ENCODE measurements at places on chromosomes 12 and 14.

GRCh38 chr12:14618983-14619382 lies 51.3 kb upstream of the PLBD1 start:
- no peak for DNase-seq

GRCh38 chr14:89364316-89364715 lies 52.7 kb downstream of the FOXN3 start:
- DNase-seq: no peak

GRCh38 chr12:90126125-90126524 lies 417.5 kb upstream of the ATP2B1 start:
- no peak for DNase-seq

- no peak for DNase-seq
These were observed 7.4 kb downstream of the COX14 start for GRCh38 chr12:50119387-50119786.

- no peak for DNase-seq
These were observed 85.3 kb upstream of the BCL11B start for GRCh38 chr14:99357151-99357915.

- no peak for DNase-seq
These were observed 223.7 kb downstream of the CHST11 start for GRCh38 chr12:104680491-104680890.

DNA sequence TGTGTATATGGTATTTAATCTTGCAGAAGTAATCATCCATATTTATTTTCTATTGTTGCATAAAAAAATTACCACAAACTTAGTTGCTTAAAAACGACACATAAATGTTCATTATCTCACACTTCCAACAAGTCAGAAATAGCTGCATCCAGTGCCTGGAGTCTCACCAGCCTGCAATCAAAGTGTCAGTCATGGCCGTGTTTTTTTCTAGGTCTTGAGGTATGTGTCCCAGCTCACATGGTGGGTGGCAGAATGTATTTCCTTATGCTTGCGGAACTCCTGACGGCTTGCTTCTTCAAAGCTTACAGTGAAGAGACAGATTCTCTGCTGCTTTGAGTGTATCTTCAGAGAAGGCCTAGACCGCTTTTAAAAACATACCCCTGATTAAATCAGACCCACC lies 670.2 kb upstream of the LMO3 start:
- DNase-seq: no peak

- DNase-seq: no peak
These were observed 209.5 kb upstream of the DIO3 start for GRCh38 chr14:101351769-101352168.

GRCh38 chr14:91919814-91920213 lies 27.7 kb downstream of the FBLN5 start:
- DNase-seq: no peak

GRCh38 chr14:89011355-89012281 lies 187.2 kb downstream of the TTC8 start:
- DNase-seq: no peak

DNA sequence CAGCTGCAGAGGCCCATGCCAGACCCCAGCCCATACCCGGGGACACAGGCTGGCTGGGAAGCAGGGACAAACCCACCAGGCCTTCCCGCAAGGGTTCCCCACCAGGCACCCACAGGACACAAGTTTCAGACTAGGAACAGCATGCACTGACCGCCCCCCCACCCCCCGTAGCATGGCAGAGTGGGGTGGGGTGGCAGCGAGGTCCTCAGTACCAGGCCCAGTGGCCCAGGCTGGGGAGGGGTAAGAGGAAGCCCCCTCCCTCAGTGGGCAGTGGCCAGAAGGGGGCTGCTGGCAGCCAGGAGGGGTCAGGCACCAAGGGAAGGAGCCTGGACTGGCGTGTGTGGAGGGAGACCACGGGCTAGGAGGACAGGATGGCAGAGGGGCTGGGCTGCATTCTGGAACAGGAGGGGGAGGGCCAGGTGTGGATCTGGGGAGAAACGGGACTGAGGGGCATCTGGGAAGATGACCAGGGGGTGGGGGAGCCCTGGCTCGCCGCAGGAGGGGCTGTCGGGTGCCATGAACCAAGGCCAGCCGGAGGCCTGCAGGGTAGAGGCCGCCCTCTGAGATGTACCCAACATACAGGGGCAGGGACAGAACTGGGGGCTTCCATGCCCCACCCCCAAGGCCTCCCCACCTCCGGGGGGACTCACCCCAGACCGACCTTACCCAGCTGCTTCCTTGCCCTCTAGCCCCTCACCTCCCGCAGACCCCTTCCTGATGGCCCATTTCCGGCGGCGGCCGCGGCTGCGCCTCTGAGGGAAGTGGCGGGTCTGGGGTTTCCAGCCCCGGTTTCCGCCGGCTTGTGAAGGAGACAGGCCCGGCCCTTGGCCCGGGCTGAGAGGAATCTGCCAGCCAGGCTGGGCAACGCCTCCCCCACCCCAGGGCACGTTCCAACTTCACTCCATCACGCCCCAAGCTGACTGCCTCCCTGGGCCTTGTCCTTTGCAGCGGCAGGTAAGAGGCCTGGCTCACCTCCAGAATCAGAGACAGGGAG lies 5.6 kb upstream of the JAG2 start:
- DNase-seq: no peak

GRCh38 chr14:68018598-68018997 lies 199.0 kb downstream of the RAD51B start:
- DNase-seq: no peak

- DNase-seq: no peak
These were observed 124.3 kb upstream of the LMNTD1 start for GRCh38 chr12:25677232-25677937.

- DNase-seq: no peak
These were observed 235.5 kb downstream of the PAWR start for GRCh38 chr12:79455286-79455685.

GRCh38 chr12:92568691-92569090 lies 134.1 kb upstream of the PLEKHG7 start:
- DNase-seq: no peak

GRCh38 chr12:45611061-45611460 lies 118.4 kb upstream of the ARID2 start:
- no peak for DNase-seq

Measured in stimulated activated CD8-positive, alpha-beta memory T cell treated with anti-CD3 and anti-CD28 coated beads, Interleukin-7, amount 100 ng/mL, for 24 hours (primary cell).